Stimulated activated CD8-positive, alpha-beta memory T cell treated with anti-CD3 and anti-CD28 coated beads, Interleukin-7, amount 100 ng/mL, for 1 hour (primary cell): ENCODE measurements at places on chromosomes 7 and 10.

GRCh38 chr7:105024734-105025133, 10.7 kb downstream of the KMT2E start:
- no peak for DNase-seq

DNA sequence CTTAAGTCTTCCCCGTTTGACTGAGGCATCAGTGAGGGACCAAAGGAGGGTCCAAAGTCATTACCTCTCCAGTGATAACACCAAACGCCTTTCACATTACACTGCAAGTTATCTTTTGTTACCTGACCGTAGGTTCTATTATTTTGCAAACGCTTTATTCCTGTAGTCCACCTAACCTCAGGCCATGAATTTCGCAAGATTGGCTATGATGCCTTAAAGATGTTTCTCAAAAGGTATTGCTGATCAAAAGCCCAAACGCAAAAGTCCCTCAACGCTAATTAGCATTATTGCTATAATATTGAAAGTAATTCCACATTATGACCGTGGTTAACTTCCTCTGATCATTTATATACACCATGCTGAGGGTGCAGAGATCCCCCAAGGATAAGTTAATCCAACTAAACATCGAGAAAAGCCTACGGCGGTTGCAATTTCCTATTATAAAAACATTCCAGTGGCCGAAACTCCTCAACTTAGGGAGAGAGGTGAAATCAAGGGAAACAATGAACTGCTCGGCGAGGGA, 649 bp downstream of the DNA2 start:
- no peak for DNase-seq

- no peak for DNase-seq
These were observed 2.8 kb downstream of the MCU start for GRCh38 chr10:72694476-72695369.

GRCh38 chr10:75400771-75401568, 594 bp downstream of the ZNF503 start:
- no peak for DNase-seq

DNA sequence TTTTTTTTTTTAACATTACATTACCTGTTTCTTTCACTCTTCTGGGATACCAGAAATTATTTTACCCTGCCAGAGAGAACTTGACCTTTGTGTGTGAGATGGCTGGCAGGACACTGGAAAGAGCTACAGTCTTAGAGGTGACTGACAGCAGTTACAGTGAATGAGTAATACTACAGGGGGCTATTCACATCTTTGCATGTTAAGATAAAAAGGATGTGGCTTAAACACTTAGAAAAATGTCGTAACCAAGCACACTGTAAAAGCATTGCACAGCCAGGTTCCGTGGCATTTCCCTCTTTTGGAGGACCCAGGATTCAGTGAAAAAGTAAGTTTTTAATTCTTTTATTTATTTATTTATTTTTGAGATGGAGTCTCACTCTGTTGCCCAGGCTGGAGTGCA, 18.8 kb upstream of the TBC1D12 start:
- no peak for DNase-seq

- no peak for DNase-seq
These were observed 176.6 kb upstream of the MKLN1 start for GRCh38 chr7:131151034-131151433.

- DNase-seq: no peak
These were observed 113.7 kb upstream of the PDLIM1 start for GRCh38 chr10:95404462-95404858.

GRCh38 chr10:119378737-119379067, 163.8 kb downstream of the RGS10 start:
- DNase-seq: no peak

DNA sequence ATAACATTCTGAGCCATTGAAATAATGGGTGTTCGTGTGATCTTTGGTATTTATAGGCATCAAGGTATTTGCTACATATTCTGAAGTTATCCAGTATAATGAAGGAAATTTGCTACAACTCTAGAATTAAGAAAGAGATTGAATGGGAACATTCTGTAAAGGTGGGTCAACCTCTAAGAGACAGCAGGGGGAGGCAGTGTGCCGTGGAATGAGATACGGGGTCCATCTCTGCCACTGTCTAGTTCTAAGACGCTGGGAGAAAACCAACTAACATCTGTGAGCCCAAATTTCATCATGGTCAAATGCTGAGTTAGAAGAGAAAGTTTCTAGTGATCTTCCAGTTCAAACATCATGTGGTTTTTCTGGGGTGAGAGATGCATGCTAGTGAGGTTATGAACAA, 368.9 kb downstream of the SORCS1 start:
- no peak for DNase-seq

DNA sequence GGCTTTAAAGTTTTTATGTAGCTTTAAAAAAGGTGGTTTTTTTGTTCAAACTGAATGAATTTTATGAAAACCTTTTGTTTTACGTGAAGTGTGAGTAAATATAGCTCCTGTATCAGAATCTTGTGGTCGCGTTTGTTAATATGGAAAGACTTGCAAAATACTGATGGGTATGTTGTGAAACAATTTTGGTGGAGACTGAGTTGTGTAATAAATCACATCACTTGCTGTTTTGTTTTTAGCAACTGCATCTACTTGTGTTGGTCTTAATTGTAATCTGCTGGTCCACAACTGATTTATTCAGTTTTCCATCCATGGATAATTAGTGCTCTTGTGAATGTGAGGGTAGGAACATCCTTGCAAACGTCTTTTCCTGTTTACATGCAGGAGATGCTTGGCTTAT, 10.5 kb downstream of the PLXDC2 start:
- DNase-seq: no peak

DNA sequence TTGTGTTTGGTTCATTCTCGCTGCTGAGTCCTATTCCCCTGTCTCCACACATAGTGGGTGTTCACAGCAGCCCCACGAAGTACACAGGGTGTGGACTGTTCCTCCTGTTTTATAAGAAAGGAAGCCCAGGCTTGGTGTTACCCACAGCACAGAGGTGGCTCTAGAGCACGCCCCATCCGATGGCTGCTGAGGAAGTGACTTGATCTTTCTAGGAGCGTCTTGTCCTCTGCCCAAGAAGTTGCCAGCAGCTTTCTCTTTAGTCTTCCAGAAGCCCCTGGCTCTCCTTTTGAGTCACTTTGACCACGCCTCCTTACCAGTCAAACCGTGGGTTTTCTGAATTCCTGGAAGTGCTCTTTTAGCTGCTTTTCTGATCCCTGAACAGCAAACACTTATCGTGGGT, 94.0 kb downstream of the GRK5 start:
- peak; percentile 41 for DNase-seq

- DNase-seq: no peak
These were observed 80.8 kb downstream of the ALOX5 start for GRCh38 chr10:45454859-45455258.

DNA sequence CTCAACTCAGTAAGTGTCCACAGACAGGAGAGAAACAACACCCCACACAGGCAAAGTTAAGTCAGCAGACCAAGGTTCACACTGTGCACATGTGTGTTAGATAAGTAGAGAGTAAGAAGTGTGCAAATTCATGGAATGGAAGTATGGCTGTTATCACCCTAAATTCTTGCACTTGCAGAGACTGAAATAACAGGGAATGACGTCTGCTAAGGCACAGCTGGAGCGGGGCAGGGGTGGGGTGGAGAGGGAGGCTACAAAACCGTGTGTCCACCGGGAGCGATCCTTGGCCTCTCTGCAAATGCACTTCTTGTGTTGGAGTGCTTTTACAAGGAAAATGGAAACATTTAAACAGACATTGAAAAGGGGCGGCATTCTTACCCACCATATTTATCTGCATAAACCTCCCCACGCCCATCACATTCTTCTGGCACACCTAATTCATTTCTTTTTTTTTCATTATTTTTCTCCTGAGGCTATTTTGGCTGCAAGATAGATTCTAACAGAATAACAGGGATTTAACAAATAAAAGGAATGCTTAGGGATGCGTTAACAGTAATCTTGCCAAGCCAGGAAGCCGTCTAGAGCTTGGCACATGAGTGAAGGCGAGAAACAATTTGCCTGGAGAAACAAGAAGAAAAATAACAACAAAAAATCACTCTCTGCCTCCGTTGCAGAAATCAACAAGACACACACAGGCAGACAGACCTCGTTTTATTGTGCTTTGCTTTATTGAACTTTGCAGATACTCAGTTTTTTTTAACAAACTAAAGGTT, 30.1 kb downstream of the TNS3 start:
- no peak for DNase-seq

GRCh38 chr7:85320699-85321476, 134.0 kb upstream of the SEMA3D start:
- DNase-seq: no peak

DNA sequence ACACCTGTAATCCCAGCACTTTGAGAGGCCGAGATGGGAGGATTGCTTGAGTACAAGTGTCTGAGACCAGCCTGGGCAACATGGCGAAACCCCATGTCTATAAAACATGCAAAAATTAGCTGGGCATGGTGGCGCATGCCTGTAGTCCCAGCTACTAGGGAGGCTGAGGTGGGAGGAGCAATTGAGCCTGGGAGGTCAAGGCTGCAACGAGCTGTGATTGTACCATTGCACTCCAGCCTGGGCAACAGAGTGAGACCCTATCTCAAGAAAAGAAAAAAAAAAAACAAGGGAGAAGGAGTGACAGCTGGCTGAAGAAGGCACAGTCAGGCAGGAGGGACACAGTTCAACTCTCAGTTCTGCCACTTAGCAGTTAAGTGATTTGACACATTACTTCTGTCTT, 26.4 kb upstream of the ZCCHC24 start:
- no peak for DNase-seq

DNA sequence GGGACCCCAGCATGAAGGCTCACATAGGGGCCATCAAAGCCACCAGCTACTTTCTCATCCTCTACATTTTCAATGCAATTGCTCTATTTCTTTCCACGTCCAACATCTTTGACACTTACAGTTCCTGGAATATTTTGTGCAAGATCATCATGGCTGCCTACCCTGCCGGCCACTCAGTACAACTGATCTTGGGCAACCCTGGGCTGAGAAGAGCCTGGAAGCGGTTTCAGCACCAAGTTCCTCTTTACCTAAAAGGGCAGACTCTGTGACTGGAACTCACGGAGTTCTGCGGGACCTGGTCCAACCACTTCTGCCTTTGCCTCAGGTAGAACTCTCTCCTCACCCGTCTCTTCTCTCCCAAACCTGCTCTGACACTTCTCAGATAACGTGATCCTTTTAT, 945 bp downstream of the TAS2R40 start:
- no peak for DNase-seq

DNA sequence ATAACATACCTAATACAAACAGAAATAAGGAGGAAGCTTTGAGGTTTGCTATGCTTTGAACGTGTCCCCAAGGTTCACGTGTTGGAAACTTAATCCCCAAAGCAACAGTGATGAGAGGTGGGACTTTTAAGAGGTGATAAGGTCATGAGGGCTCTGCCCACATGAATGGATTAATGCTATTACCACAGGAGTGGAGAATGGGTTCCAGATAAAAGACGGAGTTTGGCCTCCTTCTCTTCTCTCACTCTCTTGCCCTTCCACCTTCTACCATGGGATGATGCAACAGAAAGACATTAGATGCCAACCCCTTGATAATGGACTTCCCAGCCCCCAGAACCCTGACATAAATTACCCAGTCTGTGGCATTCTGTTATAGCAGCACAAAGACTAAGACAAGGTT, 9.6 kb downstream of the ITGB1 start:
- DNase-seq: no peak

DNA sequence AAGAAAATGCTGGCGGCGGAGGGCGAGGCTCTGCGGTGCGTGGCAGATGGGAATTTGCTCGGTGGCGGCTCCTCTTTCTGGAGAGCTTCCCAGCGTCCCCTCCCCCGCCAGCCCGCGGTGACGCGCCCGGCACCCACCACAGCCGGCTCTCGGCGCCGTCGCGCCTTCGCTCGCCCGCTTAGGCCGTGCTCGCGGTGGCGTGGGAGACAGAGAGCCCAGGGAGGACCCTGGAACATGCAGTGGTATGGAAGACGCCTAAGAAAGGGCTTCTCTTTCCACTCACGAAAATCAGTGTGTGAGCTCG, 576 bp upstream of the CSGALNACT2 start:
- no peak for DNase-seq

GRCh38 chr7:82444220-82444909, 788 bp upstream of the CACNA2D1 start:
- no peak for DNase-seq

- no peak for DNase-seq
These were observed 196.6 kb upstream of the GALNT17 start for GRCh38 chr7:70935311-70935710.

DNA sequence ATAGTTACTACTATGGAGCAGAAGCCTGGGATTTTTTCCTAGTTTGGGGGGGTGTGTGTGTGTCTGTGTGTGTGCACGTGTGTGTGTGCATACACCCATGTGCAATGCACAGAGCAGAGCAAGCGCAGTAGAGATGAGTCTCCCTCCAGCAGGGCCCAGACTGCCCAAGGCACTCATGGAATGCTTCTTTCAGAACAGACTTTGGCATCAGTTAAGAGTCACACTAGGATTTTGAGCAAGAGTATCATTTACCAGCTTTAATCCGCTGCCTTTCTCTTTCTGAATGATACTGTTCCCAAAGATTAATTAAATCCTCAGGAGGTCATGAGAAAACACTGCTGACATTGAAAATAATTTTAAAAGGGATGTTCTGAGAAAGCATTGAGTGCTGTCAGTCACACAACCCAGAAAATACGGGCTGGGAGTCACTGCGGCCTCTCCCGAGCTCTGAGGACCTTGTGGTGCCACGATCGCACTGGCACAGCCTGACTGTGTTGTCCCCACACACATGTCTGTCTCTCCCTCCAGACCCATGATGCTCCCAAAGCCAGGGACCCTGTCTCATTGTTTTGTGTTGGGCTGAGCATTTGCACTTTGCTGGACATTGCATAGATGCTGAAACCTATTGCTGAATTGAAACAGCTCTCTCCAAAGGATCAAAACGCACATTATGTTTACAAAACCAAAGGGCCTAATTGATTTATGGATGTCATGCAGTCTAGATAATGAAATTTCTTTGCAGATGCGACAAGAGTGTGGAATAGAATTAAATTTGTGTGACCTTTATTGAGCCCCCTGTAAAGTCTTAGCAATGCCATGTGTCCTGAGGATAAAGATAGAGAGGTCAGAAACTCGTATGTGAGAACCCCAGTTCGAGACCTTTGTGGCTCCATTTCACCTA, 54.7 kb upstream of the FIGNL1 start:
- no peak for DNase-seq

DNA sequence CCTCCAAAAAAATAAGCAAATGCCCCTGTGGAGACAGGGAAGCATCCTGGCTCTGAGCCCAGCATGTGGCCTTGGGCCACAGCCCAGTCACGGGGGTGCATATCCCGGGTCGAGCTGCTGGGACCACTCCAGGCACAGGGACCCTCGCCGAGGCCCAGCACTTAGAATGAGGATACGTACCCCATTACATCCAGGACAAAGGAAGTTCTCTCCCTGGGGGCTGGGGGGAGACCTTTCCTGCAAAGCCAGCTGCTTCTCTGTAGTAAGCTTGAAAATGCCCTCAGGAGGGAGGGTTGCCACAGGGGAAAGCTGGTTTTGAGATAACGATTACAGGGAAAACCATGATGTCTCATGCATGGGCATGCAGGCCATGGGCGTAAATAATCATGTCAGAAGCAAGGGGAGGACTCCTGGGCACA, 75.5 kb downstream of the HIPK2 start:
- no peak for DNase-seq

GRCh38 chr7:66517212-66517909, 111.3 kb upstream of the KCTD7 start:
- DNase-seq: no peak

GRCh38 chr7:137992550-137993394, 9.1 kb downstream of the CREB3L2 start:
- DNase-seq: no peak
